ENCODE measurements at places on chromosomes 4 and X.

DNA sequence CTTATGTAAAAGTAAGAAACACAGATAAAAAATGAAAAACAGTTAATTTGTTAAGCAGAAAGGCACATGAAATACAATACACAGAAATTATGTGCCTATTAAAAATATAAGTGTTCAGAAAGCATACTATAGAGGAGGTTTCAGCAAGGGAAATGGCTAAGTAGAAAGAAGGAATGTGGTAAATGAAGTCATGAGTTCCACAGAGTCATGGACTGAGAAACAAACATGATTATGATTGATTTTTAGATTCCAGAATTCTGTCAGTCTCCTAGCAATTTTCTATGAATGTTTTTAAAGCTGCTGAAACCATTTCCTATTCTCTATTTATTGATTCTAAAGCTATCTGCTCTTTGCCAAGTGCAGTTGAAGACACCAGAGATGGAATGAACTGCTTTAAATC lies 1398.4 kb downstream of the ARAP2 start:
- DNase-seq: peak; percentile 73

DNA sequence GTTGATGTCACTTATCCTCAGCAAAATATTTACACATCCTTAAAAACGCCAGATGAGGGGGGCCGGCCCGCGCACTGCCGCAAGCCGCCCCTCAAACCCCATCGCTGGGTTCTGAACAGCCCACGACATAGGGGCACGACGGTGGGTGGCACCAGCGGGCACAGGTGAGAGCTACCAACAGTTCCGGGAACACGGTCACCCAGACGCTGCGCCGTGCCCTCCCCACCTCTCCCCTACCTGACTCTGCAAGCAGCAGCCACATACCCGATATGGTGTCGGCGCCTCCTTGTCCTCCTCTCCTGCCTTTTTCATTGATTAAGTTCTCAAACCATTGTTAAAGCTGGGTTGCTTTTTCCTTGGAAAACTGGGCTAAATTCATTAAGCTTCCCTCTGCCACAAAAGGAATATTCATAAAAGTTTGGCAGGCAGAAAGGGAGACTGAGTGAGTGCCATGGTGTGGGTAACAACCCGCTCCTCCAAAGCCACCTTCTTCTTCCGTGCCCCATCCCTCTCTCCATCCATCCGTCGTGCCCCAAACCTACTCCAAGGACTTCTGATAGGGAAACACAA lies 1.4 kb downstream of the RAI2 start:
- DNase-seq: no peak

DNA sequence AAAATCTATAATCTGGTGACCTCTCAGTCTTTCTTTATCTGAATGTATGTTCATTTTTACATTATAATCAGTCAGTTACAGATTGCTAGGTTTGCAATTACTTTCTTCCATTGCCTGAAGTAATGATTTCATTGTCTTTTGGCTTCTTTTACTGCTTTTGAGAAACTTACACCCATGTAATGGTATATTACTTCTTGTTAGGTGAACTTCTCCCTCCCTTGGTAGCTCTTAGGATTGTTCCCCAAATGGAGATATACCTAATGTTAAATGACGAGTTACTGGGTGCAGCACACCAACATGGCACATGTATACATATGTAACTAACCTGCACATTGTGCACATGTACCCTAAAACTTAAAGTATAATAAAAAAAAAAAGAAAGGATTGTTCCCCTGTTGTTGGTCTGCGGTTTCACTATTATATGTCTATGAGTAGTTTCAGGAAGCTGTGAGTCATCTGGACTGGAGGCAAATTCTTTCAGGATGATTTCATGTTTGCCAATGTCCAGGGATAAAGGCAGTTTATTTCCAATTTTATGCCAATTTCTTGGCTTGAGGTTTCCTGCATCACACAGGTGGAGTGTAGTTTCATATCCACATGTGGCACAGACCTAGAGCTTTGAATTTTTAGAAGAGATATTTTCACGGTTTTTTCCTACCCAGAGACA lies 21.8 kb downstream of the SPANXC start:
- peak; percentile 42 for DNase-seq

DNA sequence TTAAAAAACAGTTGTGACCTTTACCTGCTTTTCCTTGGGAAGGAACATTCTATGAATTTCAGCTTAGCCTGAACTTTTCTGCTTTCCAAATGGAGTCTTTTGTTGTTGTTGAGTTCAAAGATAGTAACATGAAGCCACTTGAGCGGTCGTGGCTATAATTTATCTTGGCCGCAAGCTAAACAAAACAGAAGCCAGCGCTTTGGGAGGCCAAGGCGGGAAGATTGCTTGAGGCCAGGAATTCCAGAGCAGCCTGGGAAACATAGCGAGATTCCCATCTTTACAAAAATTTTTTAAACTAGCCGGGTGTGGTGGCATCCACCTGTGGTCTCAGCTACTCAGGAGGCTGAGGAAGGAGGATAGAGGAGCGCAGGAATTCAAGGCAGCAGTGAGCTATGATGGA lies 29.9 kb downstream of the TKTL1 start:
- DNase-seq: no peak

DNA sequence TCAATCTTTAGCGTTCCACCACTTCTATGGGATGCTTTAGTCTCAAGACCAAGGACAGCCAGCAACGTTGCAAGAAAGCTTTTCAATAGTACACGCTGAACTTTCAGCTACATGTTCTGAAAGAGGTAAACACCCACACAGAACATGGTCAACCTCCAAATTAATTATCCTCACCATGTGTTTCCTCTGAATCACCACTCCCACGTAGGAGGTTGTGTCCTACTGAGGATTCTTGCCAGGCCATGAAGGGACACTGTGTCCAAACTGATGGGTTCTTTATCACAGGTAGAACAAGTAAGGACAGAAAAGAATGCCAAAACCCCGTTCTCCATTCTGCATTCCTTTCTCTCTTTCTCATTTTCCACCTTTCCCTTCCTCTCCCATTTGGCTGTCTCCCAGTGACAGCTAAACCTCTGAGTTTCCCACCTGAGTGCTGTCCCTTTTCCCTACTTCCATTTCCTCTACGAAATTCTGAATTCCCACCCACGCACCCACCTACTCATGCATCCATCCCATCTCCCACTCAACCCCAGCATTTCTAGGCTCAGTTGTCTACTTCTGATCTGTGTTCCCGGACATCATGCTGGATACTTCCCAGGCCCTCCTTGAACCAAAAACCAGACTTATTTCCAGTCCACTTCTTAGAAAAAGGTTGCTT lies 29.0 kb upstream of the GPM6B start:
- DNase-seq: no peak

DNA sequence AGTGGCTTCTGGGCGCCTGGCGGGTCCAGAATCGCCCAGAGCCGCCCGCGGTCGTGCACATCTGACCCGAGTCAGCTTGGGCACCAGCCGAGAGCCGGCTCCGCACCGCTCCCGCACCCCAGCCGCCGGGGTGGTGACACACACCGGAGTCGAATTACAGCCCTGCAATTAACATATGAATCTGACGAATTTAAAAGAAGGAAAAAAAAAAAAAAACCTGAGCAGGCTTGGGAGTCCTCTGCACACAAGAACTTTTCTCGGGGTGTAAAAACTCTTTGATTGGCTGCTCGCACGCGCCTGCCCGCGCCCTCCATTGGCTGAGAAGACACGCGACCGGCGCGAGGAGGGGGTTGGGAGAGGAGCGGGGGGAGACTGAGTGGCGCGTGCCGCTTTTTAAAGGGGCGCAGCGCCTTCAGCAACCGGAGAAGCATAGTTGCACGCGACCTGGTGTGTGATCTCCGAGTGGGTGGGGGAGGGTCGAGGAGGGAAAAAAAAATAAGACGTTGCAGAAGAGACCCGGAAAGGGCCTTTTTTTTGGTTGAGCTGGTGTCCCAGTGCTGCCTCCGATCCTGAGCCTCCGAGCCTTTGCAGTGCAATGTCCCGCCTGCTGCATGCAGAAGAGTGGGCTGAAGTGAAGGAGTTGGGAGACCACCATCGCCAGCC lies at the start of gene ATOH1:
Gene ATOH1, plus strand, starts transcription at position 422 of the 663 bp plus-strand sequence. Its CDS starts 174 bp downstream, at position 596.
- peak; percentile 31 for DNase-seq

DNA sequence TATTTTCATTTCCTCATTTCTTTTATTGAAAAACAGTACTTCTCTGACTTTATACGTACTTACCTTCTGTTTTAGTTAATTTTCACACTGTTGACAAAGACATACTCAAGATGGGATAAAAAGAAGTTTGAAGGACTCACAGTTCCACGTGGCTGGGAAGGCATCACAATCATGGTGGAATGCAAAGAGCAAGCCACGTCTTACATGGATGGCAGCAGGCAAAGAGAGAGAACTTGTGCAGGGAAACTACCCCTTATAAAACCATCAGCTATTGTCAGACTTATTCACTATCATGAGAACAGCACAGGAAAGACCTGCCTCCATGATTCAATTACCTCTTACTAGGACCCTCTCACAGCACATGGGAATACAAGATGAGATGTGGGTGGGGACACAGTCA lies 20.7 kb upstream of the UGT2B15 start:
- DNase-seq: no peak

GRCh38 chr4:18049446-18049845 lies 27.9 kb upstream of the LCORL start:
- no peak for DNase-seq

- no peak for DNase-seq
Observed at GRCh38 chr4:53782458-53782845, 191.2 kb upstream of the LNX1 start.

GRCh38 chr4:140150636-140150885 lies 3.4 kb downstream of the MAML3 start:
- DNase-seq: no peak

- no peak for DNase-seq
Observed at GRCh38 chr4:2878346-2878745, 34.7 kb downstream of the ADD1 start.

DNA sequence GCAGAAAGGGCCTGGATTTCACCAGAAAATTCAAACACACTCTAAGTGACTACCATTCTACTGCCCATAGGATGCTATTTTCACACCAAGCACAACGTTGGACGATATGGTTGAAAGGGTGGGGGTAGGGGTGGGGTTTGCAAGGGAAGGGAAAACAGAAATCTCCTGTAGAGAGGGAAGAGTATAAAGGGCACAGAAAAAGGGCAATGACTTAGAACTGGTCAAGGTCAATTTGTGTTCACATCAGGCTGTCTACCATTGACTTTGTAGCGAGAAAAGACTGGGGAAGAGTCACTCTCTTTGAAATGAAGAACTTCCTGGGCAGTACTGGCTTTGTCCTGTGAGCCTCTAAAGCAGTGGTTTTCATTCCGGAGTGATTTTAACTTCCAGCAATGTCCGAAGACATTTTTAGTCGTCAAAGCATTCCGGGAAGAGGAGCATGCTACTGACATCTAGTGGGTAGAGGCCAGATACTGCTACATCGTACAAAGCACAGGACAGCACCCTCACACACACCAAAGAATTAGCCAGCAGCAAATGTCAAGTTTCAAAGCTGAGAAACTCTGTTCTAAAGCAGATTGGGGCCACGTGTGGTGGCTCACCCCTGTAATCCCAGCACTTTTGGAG lies 48.4 kb upstream of the SLC7A3 start:
- DNase-seq: peak; percentile 65

DNA sequence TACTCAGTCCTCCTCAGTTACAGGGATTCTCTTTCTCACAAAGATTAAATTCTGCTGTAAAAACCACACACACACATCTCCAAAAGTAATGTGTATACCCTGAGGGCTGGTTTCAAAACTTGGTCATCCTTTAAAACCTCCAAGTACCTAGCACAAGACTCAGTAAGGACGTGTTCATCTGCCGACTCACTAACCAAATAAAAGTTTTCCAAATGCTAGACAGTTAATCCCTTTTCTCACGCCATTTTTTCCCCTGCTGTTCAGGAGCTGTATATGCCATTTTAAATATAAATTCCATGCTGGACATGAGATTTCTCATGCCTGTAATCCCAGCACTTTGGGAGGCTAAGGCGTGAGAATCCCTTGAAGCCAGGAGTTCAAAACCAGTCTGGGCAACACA lies 3.9 kb upstream of the SAT1 start:
- DNase-seq: no peak

GRCh38 chr4:66613591-66613990 lies 931.7 kb downstream of the CENPC start:
- no peak for DNase-seq

DNA sequence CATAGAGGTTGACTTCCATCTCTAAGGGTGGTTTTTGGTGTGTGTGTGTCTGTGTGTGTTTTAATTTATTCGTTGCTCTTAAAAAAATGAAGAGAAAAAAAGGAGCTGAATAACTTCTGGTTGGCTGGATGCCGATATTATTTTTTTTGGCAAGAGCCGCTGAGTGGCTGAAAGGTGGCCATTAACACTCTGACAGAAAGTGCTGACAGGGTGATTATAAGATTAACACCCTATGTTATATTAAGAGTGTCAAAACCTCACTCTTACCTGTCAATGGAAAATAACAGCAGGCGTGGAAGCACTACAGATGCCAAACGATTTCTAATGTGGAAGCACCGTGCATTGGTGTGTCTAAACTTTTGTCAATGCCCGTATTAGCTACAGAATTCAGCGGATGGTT lies 622.5 kb downstream of the ANKRD50 start:
- no peak for DNase-seq

GRCh38 chr4:55086578-55086977 lies 38.8 kb downstream of the KDR start:
- no peak for DNase-seq

DNA sequence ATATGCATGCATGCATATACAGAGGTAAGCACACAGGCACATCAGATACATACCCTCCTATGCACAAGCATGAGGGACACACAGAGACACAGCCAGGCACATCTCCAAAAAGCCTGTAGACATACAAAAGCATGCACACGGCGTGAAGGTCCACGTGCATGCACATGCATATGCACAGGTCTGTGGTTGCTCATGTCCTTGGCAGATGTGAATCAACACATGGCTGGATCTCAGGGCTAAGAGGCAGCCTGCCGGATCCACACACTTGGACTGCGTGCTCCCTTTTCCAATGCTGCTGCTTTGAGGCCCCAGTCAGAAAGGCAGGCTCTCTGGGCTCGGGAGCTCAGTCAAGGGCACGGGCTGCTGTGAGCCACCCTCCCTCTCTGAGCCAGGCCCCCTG lies 3.6 kb downstream of the STARD8 start:
- DNase-seq: peak; percentile 46

GRCh38 chrX:55451626-55451989 lies 319 bp upstream of the MAGEH1 start:
- no peak for DNase-seq

- DNase-seq: no peak
Observed at GRCh38 chr4:24980740-24981139, 50.0 kb downstream of the LGI2 start.

DNA sequence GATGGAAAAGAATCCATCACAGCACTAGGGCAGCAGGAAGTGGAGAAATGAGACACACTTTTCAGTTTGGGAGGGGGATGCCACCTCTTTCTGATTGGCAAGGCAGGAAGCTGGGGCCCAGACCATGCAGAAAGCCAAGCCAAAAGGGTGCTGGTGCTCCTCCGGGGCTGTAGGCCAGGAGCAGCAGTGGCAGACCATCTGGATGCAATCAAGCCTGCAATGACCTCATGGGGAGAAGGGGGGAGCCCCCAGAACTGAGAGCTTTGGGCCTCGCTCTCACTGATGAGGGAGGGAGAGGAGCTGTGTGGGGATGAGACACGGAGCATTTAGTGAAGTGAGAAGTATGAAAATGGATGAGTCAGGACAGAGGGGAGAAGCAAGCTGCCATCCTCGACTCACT lies 141.3 kb upstream of the NALF2 start:
- DNase-seq: peak; percentile 73
